ENCODE measurements at places on chromosomes 4 and X. TPM values are rescaled to one million over a fixed set of nuclear protein-coding genes. Genes with fewer than 3 reads are reported as not detected.

Gene CXCL9
- not detected for total RNA-seq

Gene LDB2
- not detected for total RNA-seq

Gene DMRTC1B
- 0.09 TPM for total RNA-seq

Gene IL21
- total RNA-seq: not detected

Gene GLRA3
- not detected for total RNA-seq

Gene TMEM255A
- total RNA-seq: 0.10 TPM

Gene SMC1A
- 46.5 TPM for total RNA-seq

Gene SLC10A6
- total RNA-seq: not detected

Gene KANTR
- total RNA-seq: 1.4 TPM

Gene NDST4
- not detected for total RNA-seq

Gene CSAG1
- 0.27 TPM for total RNA-seq

Gene FRMPD4
- total RNA-seq: not detected

Gene AADAT
- total RNA-seq: 8.7 TPM

Gene FAAH2
- total RNA-seq: not detected

Gene VCX3B
- total RNA-seq: not detected

Gene SH2D1A
- not detected for total RNA-seq

Gene TEX13B
- total RNA-seq: not detected

Gene GLA
- 199 TPM for total RNA-seq

Gene COL4A6
- total RNA-seq: 17.2 TPM

Gene FGF13
- not detected for total RNA-seq

Gene REELD1
- total RNA-seq: not detected

Gene TXK
- total RNA-seq: 0.17 TPM

Gene HDX
- total RNA-seq: 3.1 TPM

Gene PASD1
- total RNA-seq: not detected

Gene MAGEC2
- not detected for total RNA-seq

Gene TECRL
- not detected for total RNA-seq

Gene SYN1
- 0.33 TPM for total RNA-seq

Gene TNIP3
- 0.71 TPM for total RNA-seq

Gene MTNR1A
- 0.50 TPM for total RNA-seq

Gene DCX
- total RNA-seq: not detected

Gene FGF16
- total RNA-seq: not detected

Gene PLP1
- total RNA-seq: not detected

Gene GPR50
- total RNA-seq: 0.22 TPM

Gene CXorf38
- 9.2 TPM for total RNA-seq

Gene FAM9B
- total RNA-seq: not detected
